ENCODE measurements at places on chromosomes 16 and 17.

DNA sequence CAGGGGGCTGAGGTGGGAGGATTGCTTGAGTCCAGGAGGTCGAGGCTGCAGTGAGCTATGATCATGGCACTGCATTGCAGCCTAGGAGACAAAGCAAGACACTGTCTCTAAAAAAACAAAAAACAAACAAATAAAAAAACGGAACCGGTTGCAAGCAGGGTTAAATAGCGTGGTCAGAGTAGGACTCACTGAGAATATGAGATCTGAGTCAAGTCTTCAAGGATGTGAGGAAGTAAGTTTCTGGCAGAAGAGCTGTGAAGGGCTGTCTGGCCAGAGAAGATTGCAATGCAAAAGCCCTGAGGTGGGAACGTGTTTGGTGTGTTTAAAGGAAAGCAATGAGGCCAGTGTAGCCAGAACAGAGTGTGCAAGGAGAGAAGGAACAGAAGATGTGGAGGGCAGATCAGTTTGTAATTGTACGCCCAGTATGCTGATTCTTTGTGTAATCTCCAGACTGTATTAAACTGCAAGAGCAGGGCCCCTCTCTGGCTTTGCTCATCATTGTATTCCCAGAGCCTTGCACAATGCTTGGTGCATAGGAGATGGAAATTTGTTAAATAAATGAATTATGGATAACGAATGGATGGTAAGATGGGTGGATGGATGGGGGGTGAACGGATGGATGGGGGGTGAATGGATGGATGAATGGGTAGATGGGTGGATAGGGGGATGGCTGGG is 6.3 kb downstream of the G6PC1 start:
- no peak overlapping the region for H3K4me3 ChIP-seq
- peaks cover 12% of the 10 kb centered on the region for H3K27me3 ChIP-seq
- H3K36me3 ChIP-seq = no peaks in the 10 kb centered on the region
- no peak for DNase-seq
- no peak overlapping the region for H3K27ac ChIP-seq
- no peaks in the 10 kb centered on the region for H3K4me1 ChIP-seq

DNA sequence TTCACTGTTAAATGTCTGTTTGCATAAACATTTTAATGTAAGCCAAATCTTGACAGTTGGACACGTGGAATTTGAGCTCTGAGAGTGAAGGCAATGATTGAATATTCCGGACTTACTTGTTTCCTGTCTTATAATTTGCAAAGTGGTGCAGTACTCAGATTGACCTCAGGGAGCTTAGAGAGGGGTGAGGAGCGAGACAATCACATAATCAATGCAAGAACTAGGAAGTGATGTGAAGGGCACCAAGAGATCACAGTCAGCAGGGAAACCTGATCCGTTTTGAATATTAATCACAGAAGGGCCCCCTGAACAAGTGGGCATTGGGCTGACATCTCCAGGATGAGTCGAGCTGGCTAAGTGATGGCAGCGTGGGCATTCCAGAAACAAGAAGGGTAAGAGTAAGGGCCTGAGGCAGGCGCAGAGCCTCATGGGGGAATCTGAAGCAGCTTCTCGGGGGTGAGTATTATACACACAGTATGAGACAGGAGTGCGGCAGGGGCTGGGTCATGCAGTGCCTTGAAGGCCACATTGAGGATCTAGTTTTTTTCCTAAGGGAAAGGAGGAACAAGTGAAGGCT is 26.1 kb downstream of the TEX2 start:
- H3K4me1 ChIP-seq = no peaks in the 10 kb centered on the region
- no peak overlapping the region for H3K4me3 ChIP-seq
- H3K36me3 ChIP-seq = no peaks in the 10 kb centered on the region
- no peaks in the 10 kb centered on the region for H3K27me3 ChIP-seq

- H3K4me1 ChIP-seq = no peaks in the 10 kb centered on the region
- H3K27ac ChIP-seq = no peak within 1 kb of the TSS
- H3K27me3 ChIP-seq = no peaks in the 10 kb centered on the region
- no peak within 1 kb of the TSS for H3K4me3 ChIP-seq
- no peak for DNase-seq
These were observed at the start of gene CACNA1H for GRCh38 chr16:1152651-1153259. Gene CACNA1H (plus strand): TSS chr16:1153106. CDS start chr16:1153738, 632 bp downstream.

- H3K36me3 ChIP-seq = no peaks in the 10 kb centered on the region
- H3K4me3 ChIP-seq = no peak overlapping the region
- no peaks in the 10 kb centered on the region for H3K4me1 ChIP-seq
- no peak overlapping the region for H3K27ac ChIP-seq
These were observed 98.8 kb downstream of the DYNLRB2 start for GRCh38 chr16:80639636-80640035.

GRCh38 chr17:62650587-62650986 is 23.1 kb downstream of the MRC2 start:
- no peaks in the 10 kb centered on the region for H3K36me3 ChIP-seq
- H3K4me3 ChIP-seq = no peak overlapping the region
- H3K27me3 ChIP-seq = no peaks in the 10 kb centered on the region
- no peak overlapping the region for H3K27ac ChIP-seq

DNA sequence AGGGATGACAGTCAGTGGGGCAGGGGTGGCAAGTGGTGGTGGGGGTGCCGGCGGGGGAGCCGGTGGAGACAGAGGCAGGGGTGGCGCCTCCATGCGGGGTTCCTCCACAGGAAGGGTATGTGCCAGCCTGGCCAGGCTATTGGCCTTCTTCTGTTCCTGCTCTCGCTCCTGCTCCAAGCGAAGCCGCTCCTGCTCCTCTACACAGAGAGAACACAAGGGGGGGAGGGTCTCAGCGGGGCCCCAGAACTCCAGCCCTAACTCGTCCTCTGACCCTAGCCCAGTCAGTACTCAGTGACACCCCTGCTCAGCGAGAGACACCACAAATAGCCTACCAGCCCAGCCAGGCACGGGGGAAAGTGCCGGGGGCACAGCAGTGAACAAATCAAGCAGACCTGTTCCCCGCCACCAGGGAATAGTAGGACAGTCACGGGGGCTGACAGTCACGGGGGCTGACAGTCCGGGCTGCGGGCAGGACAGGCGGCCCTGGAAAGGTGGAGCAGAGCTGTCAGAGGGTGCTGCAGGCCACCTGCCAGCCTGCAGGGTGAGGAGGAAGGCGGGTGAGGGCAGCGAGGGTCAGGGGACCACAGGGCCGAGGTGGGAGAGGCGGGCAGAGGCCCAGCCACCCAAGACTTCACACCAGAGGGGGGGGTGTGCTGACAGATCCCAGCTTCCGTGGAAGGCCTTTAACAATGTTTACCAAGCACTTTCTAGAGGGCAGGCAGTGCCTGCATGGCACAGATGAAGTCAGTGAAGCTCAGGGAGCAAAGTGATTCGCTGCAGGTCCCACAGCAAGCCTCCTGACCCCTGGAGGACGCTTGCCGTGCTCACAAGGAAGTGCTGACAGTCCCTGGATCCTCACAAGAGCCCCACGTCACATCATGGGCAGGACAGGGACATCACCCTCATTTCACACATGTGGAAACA is 5.3 kb downstream of the MNT start:
- H3K27me3 ChIP-seq = no peaks in the 10 kb centered on the region
- DNase-seq = no peak
- H3K36me3 ChIP-seq = peaks cover 4% of the 10 kb centered on the region
- H3K4me3 ChIP-seq = no peak overlapping the region
- no peak overlapping the region for H3K27ac ChIP-seq

- no peak for DNase-seq
- no peak overlapping the region for H3K4me3 ChIP-seq
- peaks cover 45% of the 10 kb centered on the region for H3K36me3 ChIP-seq
- H3K4me1 ChIP-seq = peaks cover 7% of the 10 kb centered on the region
- no peak overlapping the region for H3K27ac ChIP-seq
These were observed 60.4 kb downstream of the PDPK1 start for GRCh38 chr16:2598133-2598641.
